ENCODE measurements at places on chromosomes 6 and 20. TPM values are rescaled to one million over a fixed set of nuclear protein-coding genes. Genes with fewer than 3 reads are reported as not detected.

Gene KCNB1
- total RNA-seq: 0.12 TPM

Gene LGSN
- not detected for total RNA-seq

Gene CRISP2
- not detected for total RNA-seq

Gene GSTA4
- total RNA-seq: 25.3 TPM

Gene XKR7
- total RNA-seq: not detected

Gene MACROD2
- total RNA-seq: 0.38 TPM

Gene SRF
- 20.1 TPM for total RNA-seq

Gene SNRPB
- 50.1 TPM for total RNA-seq

Gene LY6G6C
- total RNA-seq: not detected

Gene WASF1
- total RNA-seq: 4.7 TPM

Gene SMPDL3A
- 21.6 TPM for total RNA-seq

Measured in smooth muscle cell of the coronary artery (primary cell).